ENCODE measurements at places on chromosomes 1 and 21. TPM values are rescaled to one million over a fixed set of nuclear protein-coding genes. Genes with fewer than 3 reads are reported as not detected.

DNA sequence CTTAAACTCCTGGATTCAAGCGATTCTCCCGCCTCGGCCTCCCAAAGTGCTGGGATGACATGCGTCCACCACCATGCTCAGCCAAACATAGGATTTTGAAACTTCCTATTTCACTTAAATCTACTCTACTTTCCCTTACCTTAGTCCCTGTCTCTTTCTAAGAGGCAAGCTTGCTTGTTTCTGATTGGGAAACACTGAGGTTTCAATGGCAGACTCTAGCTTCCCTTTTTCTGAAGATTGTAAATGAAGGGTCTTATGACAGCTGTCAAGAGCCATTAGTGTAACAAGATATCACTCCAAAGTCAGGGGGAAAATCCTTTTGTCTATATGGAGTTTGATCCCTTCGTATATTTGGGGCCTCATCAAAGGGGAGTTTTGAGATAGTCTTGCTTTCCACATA, 23.5 kb upstream of the LMO4 start:
- no peak for DNase-seq

- DNase-seq = no peak
Measured at GRCh38 chr1:80056179-80056578, 1049.6 kb upstream of the ADGRL4 start.

The PFKFB2 gene
- 21.7 TPM for polyA plus RNA-seq

The LINGO4 gene
- polyA plus RNA-seq = 0.32 TPM

The CD247 gene
- 1.8 TPM for polyA plus RNA-seq

All from kidney (tissue), 22 donors.